ENCODE measurements at places on chromosomes 4 and X. TPM values are rescaled to one million over a fixed set of nuclear protein-coding genes. Genes with fewer than 3 reads are reported as not detected.

DNA sequence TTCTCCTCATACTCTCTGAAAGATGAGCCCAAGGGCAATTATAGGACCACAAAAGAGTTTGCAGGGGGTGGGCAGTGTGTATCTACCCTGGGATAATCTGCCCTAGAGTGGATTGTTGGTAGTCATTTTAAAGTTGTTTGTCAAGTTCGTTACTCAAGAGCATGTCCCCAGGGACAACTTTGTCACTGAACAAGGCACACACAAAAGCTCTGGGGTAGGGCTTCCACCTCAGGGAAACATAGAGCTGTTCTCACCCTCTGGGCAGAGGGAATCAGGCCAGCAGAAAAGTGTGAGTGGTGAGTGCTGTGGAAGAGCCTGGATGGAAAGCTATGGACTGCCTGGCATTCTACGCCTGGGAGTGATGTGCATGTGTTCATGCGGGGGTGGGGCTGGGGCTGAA, 23.3 kb upstream of the LEF1 start:
- no peak for DNase-seq

GRCh38 chr4:133390198-133390855, 241.2 kb downstream of the PCDH10 start:
- DNase-seq = no peak

DNA sequence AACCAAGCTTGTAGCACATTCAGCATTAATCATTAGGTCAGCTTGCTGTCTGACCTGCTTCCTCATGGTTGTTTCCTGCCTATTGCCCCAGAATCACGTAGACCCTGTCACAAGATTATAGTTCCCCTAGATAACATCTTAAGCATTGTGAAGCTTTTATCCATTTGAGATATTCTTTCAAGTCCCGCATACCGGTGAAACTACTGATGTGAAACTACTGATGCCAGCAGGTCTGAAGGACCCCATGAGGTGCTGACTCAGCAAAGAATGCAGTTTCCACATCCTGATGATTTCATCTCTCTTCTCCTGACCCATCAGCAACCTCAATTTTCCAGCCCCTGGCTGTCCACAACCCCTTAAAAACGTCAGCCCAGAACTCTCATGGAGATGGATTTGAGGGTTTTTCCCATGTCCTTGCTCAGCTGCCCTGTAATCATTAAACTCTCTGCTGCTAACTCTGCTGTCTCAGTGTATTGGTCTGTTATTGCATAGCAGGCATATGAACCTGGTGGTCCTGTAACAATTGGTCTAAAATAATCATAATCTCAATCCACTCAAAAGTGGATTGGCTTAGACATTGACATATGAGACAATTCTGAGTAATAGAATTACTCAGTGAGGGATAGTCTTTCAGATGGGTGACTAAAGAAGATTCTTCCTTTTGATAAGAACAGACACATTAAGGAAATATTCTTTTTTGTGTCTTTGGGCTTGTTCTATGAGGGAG, 26.3 kb upstream of the UBA6 start:
- DNase-seq = no peak

DNA sequence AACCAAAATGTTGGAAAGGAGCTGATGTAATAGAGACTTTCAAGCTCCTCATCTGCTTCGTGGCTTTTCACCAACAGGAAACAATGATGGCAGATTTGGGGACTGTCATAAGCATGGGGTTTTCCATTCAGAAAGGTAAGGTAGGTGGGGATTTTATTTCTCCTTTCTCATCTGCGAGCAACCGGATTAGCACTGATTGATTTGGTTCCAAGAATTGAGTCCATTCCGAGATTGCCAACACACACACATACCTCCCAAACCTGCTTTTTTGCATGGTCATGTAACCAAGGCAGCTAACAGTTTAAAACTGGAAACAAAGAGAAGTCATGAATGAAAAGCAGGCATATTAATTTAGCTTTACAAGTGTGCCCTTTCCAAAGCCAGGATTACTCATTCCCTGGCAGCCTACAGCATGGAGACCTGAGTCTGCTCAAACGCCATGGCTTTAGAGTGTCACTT, 63.0 kb upstream of the LNX1 start:
- no peak for DNase-seq

GRCh38 chrX:130245441-130245840, 23.3 kb downstream of the ZNF280C start:
- DNase-seq = no peak

- DNase-seq = peak; percentile 9
Measured at GRCh38 chr4:26459054-26459755, 31.1 kb downstream of the CCKAR start.

GRCh38 chr4:21811565-21811964, 137.0 kb downstream of the KCNIP4 start:
- DNase-seq = no peak

DNA sequence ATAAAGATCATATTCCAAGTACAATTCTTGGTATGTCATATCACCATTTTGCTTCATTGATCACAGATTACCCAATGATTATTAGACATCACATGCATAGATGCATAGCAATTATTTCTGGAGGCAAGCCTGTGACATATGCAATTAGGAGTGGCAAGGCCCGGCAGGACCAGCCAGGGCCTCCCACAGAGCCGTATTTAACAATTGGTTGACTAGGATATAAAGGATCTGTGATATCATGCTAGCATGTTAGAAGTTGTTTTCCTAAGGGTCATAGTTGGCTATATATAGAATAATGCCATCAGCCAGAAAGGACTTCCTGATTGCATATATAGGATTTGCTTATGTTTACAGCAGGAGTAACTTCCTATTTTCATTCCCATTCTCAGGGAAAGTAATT, 103.5 kb upstream of the OTUD4 start:
- DNase-seq = no peak

DNA sequence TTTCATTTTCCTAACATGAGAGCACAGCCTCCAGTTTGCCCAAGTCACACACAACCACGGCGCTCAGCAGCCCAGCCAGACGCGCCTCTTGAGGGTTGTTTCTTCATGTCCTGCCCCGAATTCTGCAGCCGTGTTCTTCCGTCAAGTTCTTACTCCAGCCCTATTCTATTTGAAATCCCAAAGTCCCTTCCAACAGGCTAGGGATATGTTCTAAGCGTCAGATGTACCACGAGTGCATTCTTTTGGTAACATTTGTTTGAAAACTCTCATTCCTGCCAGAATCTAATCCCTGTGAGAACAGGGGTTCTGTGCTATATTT, 23.1 kb downstream of the ACSL1 start:
- DNase-seq = no peak

DNA sequence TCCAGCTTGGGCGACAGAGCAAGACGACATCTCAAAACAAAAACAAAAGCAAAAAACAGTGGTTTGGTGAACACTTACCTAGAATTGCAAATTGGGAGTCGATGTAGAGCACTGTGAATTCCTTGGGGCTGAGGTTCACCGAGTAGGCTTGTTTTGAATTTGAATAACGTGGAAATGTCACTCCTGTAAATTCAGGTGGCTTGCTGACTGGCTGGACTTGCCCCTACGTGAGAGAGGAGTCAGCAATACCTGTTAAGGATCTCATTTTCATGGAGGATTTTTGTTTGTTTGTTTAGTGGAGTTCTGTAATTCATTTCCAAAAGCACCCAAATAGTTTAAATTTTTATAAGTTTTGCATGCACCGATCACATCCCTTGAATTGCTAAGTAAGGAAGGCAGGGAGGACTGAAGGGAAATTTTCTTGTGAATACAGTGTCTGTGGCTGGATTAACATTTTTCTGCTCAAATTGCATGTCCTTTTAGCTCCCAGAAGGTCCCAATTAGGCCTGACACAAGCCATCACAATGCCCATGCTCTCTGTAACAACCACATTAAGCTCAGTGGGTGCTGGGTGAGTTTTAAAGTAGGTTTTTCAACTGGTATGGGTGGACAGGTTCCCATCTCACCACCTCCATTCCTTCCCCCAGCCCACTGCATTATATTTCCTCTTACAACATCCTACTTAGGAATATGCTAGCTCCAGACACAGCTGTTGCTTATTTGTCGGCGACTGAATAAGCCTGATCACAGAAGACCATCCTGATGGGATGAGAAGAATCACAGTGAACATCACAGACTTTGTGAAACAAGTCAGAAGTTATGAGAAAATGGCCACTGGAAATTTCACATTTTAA, 58.5 kb upstream of the TTC29 start:
- DNase-seq = no peak

DNA sequence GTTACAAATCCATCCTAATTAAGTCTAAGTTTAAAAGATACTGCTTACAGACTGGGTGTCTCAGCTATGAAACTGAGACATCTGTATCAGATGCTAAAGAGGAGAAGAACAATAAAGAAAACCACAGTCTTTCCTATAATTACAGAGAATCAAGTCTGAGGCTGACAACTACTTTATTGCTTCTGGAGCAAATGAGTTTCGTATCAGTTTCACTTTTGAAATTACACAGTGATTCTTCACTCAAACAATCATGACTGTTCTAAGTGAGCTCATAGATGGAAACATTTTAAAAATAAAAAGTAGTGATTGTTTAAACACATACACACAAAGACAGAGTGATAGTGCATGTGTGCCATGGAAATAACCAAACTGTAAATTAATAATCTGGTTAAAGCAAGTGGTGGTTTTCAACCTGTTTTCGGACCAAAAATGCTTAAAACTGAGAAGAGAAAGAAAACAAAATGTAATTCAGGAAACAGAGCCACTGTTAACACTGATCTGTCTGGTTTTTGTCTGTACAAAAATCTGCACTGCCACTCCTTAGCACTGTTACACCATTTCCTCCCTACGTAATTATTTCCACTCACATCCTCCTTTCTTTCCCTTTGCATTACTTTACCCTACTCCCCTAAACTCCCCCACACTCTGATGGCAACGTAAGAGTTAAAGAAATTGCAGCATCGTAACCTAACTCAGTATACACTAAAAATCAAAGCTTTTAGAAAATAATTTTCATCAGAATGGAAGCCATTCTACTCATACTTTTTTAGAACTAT, 12.5 kb downstream of the RFC1 start:
- DNase-seq = peak; percentile 75

GRCh38 chr4:43126595-43126994, 234.1 kb downstream of the GRXCR1 start:
- DNase-seq = no peak

DNA sequence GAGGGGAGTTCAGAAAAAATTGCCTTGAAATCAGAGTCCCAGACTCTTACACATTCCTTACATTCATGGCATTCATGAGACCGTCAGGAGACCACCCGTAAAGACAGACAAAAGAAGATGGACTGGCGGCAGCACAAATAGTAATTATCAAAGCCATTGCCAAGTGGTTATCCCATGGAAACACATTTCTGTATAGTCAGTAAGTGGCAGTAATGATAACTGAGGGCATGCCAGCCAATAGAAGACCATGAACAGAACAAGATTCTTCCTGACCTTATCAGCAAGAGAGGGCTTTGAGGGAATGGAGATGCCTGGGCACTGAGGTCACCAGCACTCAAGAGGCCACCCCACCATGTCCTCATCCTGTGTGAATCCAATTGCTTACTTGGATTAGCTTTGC, 121.7 kb upstream of the HCCS start:
- no peak for DNase-seq

DNA sequence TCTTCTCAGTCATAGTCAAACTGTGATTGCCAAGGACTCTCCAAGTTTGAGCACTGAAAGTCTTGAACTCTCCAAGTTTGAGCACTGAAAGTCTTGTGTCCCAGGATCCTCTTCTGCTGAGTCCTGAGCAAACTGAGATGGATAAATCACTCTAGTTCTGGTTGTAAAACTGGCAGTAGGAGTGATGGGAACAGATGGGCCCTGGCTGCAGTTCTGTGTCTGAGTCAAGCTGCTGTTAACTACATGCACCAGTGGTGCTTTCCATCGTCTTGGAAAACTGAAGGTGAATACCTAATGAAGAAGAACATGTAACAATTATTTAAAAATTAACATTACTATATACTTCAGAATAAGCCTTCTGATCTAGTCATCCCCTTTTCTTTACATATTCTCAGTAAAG, 27.6 kb upstream of the KCNIP4 start:
- DNase-seq = no peak

DNA sequence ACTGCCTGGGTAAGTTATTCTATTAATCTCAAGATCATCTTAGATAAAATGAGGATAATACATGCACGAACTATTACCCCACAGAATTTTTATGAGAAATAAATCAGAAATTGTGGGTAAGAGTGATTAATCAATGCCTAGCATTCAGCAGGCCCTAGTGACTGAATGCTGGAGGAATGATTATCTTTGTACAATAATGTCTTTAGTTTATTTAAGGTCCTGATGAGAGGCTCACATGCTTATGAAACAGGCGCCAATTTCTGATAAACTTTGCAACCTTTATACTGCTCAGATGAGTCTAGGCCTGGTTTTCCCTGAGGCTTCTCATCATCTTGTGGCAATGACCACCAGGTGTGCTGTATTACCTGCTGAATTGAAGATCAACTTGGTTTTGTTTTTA, 27.8 kb upstream of the BMP2K start:
- DNase-seq = no peak

DNA sequence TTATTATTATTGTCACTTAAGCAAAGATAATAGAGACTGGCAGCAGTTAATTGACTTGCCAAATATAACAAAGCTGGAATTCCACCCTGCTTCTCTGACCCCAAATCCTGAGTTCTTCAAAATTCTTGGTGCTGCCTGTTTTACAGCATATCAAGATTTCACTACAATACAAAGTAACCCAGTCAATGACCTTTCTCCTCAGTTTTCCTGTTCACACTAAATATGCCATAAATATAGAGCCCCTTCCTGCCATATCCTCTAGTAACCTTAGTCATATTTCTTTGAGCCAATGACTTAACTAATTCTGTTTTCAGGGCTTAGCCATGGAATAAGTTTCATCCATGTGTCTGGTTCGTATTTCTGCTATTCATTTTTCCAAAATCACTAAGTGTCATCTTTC, 315.3 kb upstream of the HS3ST1 start:
- no peak for DNase-seq

DNA sequence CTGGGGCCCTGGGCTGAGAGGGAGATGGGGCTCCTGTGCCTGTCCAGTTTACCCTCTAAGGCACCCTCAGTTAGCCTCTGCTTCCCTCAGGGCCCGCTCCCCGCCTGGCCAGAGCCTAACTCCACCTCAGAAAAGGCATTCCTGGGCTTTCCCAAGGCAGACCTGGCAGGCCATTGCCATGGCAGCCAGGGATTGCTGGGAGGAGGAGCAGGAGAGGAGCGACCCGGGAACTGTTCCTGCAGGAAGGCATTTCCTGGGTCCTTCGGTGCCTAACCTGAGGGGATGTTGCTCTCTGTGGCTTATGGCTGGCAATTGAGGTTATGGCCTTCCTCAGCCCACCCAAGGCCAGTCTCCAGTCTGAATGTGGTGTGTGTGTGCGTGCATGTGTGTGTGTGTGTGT, 131.3 kb downstream of the PJA1 start:
- DNase-seq = no peak

UBE2D3 gene
- 309 TPM for total RNA-seq

TEX11 gene
- total RNA-seq = not detected

ACOT9 gene
- 7.8 TPM for total RNA-seq

G3BP2 gene
- total RNA-seq = 49.0 TPM

H2BW2 gene
- total RNA-seq = not detected

NUDT11 gene
- 9.4 TPM for total RNA-seq

DUSP21 gene
- not detected for total RNA-seq

GLUD2 gene
- total RNA-seq = 0.27 TPM

GPRASP2 gene
- total RNA-seq = 3.8 TPM

SLITRK2 gene
- total RNA-seq = under 0.01 TPM

Measured in hematopoietic multipotent progenitor cell (in vitro differentiated cells).